Esophagus squamous epithelium (tissue), 5 donors: ENCODE measurements at places on chromosomes 12 and 14. TPM values are rescaled to one million over a fixed set of nuclear protein-coding genes. Genes with fewer than 3 reads are reported as not detected.

DNA sequence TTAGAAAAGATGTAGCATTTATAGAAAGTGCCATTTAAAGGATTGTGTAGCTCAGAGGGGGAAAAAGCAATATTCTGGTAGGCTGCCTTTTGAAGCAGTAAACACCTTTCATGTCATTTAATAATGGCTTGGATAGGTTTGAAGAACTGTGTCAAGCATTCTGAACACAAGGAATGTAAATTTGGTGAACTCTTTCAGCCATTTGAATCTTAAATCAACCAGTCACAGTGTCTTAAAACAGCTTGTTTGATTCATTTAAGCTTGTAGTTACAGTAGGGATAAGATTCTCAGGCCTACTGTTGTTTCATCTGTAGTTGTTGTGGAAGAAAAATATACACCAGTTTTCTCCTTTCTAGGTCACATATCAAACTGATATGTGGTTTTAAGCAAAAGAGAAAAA lies 299.4 kb upstream of the NOVA1 start:
- H3K4me1 ChIP-seq, result no peaks in the 10 kb centered on the region
- H3K27me3 ChIP-seq, result no peaks in the 10 kb centered on the region
- no peaks in the 10 kb centered on the region for H3K36me3 ChIP-seq

DNA sequence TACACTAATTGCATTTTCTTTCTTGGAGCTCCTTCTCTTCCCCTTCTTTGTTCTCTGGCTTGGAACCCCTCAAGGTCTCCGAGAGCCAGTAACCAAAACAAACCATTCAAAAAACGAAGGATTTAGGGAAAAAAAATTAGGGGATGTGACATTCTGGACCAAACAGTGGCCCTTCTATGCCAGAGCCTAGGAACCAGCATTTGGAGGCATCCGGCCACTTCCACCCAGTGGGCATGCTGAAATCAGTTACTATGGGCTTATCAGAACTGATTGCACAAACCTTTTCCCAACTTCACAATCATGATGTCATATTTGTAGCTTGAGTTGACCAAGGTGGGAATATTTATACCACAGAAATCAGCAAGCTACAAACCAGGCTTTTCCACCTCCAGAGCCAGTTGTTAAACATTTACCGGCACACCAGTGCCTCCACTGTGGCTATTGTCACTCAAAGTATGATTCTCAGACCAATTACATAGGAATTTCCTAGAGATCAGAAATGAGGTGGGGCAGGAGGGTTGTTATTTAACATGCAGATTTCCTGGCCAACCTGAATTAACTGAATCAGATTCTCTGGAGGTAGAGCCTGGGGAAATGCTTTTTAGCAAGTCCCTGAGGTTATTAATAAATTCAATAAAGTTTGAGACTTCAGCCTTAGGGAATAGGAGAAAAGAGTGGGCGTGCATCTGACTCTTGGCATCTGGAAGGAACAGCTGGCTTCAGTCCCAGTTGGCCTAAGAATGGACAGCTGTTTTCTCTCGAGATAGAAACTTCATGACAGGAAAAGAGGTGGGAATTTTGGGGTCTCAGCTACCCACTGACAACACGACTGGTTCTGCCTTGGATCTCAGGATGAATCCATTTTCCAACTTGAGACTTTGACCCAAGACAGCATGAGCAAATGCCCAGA lies 273.9 kb downstream of the ZFP36L1 start:
- no peaks in the 10 kb centered on the region for H3K27me3 ChIP-seq
- peaks cover 96% of the 10 kb centered on the region for H3K4me1 ChIP-seq
- peak overlapping the region; percentile 72 for H3K27ac ChIP-seq

DNA sequence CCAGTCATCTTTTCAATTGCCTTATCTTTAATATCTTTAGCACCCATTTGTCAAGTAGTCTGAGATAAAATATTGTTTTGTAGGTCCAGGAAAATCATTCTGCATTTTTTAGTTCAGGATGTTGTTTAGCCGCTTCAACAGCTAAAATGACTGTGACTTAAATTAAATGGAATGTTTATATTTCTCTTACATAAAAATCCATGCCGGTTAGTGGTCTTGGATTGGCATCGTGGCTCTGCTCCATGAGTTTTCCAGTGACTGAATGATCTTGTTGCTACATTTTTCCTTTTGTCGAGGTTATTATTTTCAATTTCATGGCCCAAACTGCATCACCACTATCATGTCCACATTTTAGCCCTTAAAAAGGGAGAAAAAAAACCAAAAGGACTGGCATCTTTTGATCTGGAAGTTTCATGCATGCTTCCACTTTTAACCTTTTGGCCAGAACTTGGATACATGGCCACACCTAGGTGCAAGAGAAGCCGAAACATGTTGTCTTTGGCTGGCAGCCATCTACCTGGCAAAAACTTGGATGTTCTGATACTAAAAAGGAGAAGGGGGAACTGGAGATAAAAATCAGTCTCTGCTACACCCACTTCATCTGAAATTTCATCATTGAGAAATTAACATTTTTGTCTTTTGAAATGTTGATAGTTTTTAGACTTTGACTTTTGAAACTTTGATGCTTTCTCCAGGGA lies 142.4 kb downstream of the OTOGL start:
- no peak overlapping the region for H3K27ac ChIP-seq
- no peak overlapping the region for H3K4me3 ChIP-seq
- DNase-seq, result no peak

DNA sequence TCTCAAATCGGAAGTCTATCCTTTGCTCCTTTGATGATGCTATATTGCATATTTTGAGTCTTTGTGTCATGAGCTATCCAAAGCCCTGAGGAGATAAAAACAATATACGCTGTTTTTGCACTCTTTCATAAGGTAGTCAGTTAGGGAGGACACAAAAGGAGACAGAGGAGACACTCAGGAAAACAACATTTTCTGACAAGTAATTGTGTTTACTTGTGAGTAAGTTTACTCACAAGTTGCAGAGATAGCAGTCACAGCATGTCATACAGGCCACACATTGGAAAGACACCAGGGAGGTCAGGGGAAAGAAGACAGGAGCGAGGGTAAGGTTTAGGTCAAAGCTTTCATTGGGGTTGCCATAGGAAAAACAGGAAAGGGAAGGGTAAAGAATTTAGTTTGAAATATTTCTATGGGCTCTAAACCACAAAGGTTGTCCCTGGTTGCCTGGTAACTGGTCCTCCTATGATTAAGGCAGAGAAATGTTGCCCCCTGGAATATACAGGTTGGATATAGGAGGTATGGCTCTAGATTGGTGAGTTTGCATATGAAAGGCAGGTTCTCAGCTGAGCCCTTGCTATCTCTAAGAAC lies 7.4 kb upstream of the GABARAPL1 start:
- H3K4me3 ChIP-seq, result no peak overlapping the region
- no peaks in the 10 kb centered on the region for H3K27me3 ChIP-seq
- H3K4me1 ChIP-seq, result no peaks in the 10 kb centered on the region
- no peak for DNase-seq

DNA sequence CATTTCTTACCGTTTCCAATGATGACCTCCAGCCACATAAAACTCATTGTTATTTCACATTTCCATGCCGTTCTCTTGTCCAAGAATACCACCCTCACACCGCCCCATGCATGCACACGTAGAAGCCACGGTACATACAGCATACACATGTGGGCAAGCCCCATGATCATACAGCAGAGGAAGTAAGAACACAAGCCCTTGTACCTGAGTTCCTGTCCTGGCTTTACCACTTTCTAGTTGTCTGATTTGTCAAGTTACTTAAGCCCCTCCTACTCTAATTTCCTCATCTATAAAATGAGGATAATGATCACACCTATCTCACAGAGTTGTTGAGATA lies 59.9 kb downstream of the DUSP16 start:
- no peaks in the 10 kb centered on the region for H3K36me3 ChIP-seq
- DNase-seq, result no peak
- no peak overlapping the region for H3K27ac ChIP-seq
- H3K27me3 ChIP-seq, result no peaks in the 10 kb centered on the region
- H3K4me1 ChIP-seq, result peaks cover 26% of the 10 kb centered on the region
- no peak overlapping the region for H3K4me3 ChIP-seq

- no peak overlapping the region for H3K4me3 ChIP-seq
- H3K36me3 ChIP-seq, result no peaks in the 10 kb centered on the region
- no peak overlapping the region for H3K27ac ChIP-seq
- no peaks in the 10 kb centered on the region for H3K27me3 ChIP-seq
These were observed 12.7 kb downstream of the PROX2 start for GRCh38 chr14:74863274-74863673.

DNA sequence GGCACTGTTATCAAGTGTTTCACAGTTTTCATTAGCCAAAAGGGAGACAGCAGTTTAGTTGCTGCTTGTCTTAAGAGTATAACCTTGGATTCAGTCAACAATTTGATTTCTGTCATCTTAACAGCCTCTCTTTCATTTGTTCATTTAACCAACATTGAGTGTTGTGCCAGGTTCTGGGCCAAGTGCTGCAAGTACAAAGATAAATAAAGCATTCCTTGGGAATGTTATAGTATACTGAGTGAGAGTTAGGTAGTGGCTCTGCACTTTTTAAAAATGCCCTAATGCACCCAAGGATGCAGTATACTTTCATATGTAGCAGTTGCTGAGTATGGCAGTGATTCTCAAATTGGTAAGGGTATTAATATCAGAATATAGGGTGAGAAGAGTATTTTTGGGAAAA lies 15.4 kb downstream of the APAF1 start:
- H3K4me3 ChIP-seq, result no peak overlapping the region
- peaks cover 98% of the 10 kb centered on the region for H3K36me3 ChIP-seq
- no peak for DNase-seq
- no peaks in the 10 kb centered on the region for H3K4me1 ChIP-seq

- no peak overlapping the region for H3K4me3 ChIP-seq
- H3K36me3 ChIP-seq, result no peaks in the 10 kb centered on the region
- no peak for DNase-seq
These were observed 14.6 kb downstream of the MEG3 start for GRCh38 chr14:100840286-100841065.

DNA sequence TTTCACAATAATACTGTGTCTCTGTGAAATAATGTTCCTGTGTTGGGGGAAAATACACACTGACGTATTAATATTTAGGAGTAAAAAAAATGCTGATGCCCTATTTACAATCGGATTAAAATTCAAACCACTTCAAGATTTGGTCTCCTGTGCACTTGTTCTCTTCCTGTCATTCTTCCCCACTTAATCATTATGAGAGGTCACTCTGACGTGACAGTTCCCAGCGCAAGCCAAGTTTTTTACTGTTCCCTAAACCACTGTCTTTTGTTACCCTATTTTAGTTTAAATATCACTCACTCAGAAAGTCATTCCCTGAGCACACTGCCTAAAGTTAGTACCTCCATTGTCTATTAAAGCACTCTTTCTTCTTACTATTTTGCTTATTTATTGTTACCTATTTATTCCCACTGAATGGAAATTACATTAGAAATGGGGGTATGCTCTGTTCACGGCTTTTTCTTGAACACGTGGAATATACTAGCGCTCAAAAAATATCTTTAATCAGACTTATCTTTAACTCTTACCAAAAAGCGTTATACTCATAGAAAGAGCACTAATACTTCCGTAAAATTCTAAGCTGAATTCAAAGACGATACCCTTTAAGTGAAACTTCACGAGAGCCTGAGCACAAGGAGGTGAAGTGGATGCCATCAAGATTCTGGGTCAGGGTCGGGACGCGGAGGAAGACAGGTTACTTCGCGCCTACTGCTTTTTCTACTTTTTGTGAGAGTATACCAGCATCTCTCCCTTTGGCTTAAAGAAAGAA lies 670 bp upstream of the PSMA3 start:
- no peaks in the 10 kb centered on the region for H3K36me3 ChIP-seq
- H3K4me3 ChIP-seq, result peak overlapping the region; percentile 69
- no peaks in the 10 kb centered on the region for H3K27me3 ChIP-seq
- DNase-seq, result no peak
- peak overlapping the region; percentile 98 for H3K27ac ChIP-seq
- peaks cover 5% of the 10 kb centered on the region for H3K4me1 ChIP-seq

DNA sequence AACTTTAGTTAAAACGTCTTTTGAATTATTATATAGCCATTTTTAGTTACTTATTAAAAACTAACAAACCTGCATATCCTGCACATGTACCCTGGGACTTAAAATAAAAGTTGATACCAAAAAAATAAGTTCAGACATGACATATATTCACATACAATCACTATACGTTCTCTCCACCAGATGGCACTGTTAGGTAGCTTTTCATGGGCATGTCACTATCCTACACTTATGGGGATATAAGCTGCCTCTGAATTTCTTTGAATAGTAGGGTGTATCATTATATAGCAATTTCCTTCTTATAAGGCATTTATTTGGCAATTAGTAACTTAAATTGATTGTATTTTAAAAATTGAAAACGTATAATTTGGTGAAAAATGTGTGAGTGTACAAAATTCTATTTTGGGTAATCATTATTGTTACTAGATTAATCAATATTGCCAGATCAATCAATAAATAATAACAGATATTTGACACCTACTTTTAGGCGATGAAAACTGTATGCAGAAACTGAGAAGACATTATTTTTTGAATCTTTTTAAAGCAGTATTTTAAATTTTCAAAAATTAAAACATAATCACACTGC lies 31.8 kb upstream of the OR10A7 start:
- peaks cover 18% of the 10 kb centered on the region for H3K27me3 ChIP-seq
- no peak for DNase-seq
- H3K4me3 ChIP-seq, result no peak overlapping the region
- no peaks in the 10 kb centered on the region for H3K36me3 ChIP-seq
- H3K27ac ChIP-seq, result no peak overlapping the region

- no peak for DNase-seq
- H3K36me3 ChIP-seq, result no peaks in the 10 kb centered on the region
- no peaks in the 10 kb centered on the region for H3K27me3 ChIP-seq
- no peak overlapping the region for H3K4me3 ChIP-seq
- H3K4me1 ChIP-seq, result no peaks in the 10 kb centered on the region
- H3K27ac ChIP-seq, result no peak overlapping the region
These were observed 240.3 kb downstream of the MSRB3 start for GRCh38 chr12:65518771-65519170.

GRCh38 chr12:88658009-88658408 lies 77.7 kb upstream of the KITLG start:
- no peak overlapping the region for H3K27ac ChIP-seq
- H3K4me3 ChIP-seq, result no peak overlapping the region
- H3K27me3 ChIP-seq, result no peaks in the 10 kb centered on the region
- peaks cover 17% of the 10 kb centered on the region for H3K4me1 ChIP-seq

Gene MIP
- total RNA-seq, result not detected

Gene LIN7A
- 2.7 TPM for total RNA-seq

Gene SLC17A8
- not detected for total RNA-seq

Gene OR6C68
- not detected for total RNA-seq

Gene AKAP3
- 1.5 TPM for total RNA-seq

Gene POLE
- 22.1 TPM for total RNA-seq

Gene TM9SF1
- 36.4 TPM for total RNA-seq

Gene KRT6B
- total RNA-seq, result 1,365 TPM

Gene CATSPERB
- total RNA-seq, result 0.82 TPM
